ENCODE measurements at places on chromosomes 4 and X.

DNA sequence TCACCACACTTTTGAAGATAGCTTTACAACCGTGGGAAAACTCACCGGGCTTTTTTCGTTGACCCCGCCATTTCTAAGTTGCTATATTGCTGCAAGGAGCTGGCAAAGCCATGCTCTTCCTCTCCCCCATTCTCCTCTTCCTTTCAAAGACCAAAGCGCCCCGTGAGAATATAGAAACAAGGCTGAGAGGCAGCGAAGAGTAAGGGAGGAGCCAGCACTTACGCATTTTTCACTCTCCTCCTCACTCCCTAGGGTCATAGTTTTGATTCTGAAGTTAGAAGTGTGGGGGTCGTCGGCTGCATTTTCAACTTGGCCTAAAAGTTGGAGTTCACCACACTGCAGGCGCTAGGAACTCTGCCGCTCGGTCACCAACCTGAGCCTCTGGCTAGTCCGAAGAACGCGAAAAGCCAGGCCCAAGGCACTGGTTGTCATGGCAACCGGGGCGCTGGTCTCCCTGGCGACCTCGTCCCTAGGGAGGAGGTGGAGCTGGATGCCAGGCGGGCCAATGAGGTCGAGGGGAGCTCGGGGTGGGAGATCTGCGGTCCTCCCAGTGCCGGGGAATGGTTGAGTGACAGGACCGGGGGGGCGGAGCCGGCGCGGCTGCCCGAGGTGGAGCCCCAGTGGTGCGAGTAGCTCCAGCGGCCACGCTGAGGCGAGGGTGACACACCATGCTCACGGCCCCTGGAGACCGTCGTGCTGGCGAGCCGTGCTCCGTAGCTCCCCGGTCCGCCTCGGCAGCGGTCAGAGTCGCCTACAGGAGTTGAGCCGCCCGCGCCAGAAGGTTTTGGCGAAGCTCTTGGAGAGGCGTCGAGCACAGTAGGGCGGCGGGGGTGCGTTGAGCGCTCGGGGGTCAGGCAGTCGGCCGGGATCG lies at the start of gene PTPN13:
Gene PTPN13 (plus strand): TSS at position 628 of the 871 bp plus-strand sequence. CDS start 40,942 bp downstream, outside the sequence.
- DNase-seq = peak; percentile 99

DNA sequence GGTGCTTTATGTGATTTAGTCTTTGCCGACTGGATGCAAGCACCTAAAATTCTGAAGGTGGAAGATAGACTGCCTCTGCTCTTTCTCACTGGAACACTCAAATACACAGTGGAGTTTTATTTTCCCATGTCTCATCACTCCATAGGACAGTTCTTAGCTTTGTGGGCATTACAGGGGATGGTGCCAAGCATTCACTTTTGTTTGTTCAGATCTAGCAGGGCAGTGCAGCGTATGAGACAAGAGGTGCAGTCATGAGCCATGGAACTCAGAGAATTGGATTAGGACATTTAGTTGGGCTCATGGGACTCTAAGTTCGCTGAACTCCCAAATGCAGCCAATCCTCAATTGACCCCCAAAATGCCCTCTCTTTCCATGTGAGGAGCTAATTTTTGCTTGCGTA lies 1136.9 kb upstream of the PRKX start:
- DNase-seq = no peak

GRCh38 chr4:24003496-24003895 lies 113.6 kb upstream of the PPARGC1A start:
- peak; percentile 15 for DNase-seq

- DNase-seq = no peak
Measured at GRCh38 chr4:145709336-145709735, 29.4 kb downstream of the C4orf51 start.

GRCh38 chr4:77052352-77052751 lies 23.4 kb downstream of the CCNI start:
- DNase-seq = peak; percentile 84

DNA sequence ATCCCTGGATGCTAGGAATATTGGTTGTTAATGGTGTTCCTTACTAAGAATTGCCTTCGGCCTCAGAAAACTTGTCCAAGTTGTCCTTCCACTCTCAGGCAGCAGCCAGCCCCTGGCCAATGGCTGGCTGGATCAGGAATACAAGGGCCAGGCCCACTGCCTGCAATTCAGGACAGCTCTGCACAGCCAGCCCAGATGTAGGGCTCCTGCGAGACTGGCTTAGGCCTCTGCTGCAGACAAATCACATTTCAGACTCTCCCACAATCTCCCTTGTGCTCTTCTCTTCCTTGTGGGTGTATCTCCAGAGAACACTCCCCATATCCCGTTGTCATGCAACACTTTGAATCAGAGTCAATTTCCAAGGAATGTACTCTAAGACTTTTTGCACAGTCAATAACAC lies 747.6 kb upstream of the FTHL17 start:
- no peak for DNase-seq

DNA sequence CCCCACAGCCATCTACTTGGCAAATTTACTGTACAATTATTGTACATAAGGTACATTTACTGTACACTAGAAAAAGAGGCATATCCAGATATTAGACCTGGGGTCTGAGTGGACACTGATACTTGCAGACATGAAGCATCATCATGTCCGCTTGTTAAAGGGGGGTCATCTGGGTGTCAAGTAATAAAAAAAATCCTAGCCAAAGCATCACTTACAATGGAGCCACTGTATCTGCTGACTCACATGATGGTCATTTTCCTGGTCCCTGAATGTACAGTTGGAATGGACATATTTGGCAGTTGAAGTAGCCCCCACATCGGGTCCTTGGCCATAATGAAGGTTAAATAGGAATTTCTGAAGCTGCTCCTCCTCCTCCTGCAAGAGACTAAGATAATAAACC lies 228.8 kb downstream of the THOC2 start:
- DNase-seq = peak; percentile 43

GRCh38 chr4:110854021-110854678 lies 231.3 kb upstream of the PITX2 start:
- DNase-seq = peak; percentile 98

DNA sequence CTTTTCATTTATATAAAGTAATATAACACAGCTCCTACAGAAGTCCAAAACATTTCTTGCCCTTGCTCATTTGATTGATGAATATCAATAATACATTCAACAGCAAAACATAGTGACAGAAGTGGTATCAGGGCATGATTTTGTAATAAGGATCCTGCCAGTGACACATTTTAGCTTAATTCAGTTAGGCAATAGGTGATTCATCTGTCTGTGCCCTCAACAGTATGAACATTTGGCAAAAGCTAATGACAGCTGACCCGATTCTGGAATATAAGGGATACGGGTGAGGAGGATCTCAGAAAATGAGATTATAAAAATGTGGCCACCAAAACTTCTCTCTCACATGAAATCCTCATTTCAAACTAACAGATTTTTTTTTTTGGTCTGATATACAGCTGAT lies 294.0 kb downstream of the CAMK2D start:
- peak; percentile 68 for DNase-seq

GRCh38 chr4:24991015-24991414 lies 39.7 kb downstream of the LGI2 start:
- peak; percentile 62 for DNase-seq

DNA sequence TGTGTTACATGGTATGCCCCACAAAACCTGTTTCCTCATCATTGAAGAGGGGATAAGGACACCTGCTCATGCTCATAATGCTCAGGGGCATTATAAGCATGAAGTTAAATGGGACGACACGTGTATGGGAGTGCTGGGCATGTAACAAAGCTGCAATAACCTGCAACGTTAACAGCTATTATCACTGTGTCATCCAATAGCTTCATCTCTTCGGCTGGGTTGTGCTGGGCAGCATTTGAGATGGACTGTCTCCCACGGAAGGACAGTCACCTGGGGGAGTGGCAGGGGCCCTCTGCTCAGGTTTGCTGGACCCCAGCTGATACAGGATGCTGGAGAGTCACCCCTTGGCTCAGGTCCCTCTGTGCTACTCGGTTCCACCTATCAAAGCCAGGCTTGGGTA lies 94.5 kb downstream of the NSUN7 start:
- DNase-seq = no peak

DNA sequence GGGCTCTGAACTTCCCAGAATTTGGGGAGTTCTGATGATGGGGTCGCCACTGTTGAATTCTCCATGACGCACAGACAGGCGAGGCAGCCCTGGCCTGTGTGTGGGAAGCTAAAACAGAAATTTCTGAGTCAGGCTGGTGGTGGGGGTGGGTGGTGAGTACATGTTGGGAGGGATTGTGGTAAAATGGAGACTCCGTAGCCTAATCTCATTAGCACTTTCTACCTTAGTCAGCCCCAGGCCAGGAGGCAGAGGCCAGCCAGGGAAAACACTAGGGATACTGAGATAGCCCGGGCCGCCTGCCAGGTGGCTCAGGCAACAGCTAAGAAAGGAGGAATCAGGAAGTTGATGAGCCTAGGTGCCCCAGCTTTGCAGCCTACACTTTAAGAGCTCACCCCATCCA lies 39.3 kb upstream of the NHSL2 start:
- peak; percentile 68 for DNase-seq

DNA sequence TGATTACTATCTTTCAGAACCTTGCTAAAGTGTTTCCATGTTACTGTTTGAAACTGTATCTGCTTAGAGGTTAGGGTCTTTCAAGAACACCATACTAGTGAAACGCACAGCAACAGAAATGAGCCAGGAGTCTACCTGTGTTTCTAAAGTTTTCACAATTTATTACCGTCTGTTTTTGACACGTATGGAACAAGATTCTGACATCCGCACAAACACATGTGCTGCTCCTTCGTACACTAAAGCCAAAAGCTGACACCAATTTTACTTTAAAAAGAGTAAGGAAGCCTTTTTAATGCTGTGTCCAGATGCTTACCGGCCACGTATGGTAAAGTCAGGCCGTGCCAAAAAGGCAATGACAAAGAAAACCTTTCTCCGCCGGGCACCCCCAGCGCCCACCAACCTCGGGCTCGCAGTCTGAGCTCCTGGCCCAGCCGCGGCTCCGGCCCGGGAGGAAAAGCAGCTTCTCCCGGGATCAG lies 532 bp downstream of the RPS4X start:
- DNase-seq = no peak

DNA sequence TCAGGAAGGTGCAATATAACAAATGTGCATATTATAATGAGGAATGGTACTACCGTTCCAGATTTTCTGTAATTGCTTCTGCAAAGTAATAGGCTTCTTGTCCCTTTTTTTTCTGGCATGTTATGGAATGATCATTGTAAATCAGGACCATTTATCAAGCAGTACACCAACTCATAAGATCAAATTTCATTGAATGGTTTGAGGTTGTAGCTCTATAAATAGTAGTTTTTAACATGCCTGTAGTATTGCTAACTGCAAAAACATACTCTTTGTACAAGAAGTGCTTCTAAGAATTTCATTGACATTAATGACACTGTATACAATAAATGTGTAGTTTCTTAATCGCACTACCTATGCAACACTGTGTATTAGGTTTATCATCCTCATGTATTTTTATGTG lies 12.6 kb downstream of the IBSP start:
- peak; percentile 59 for DNase-seq
